Stimulated activated CD8-positive, alpha-beta memory T cell treated with anti-CD3 and anti-CD28 coated beads, Interleukin-7, amount 100 ng/mL, for 1 hour (primary cell): ENCODE measurements at places on chromosomes 5 and 9.

DNA sequence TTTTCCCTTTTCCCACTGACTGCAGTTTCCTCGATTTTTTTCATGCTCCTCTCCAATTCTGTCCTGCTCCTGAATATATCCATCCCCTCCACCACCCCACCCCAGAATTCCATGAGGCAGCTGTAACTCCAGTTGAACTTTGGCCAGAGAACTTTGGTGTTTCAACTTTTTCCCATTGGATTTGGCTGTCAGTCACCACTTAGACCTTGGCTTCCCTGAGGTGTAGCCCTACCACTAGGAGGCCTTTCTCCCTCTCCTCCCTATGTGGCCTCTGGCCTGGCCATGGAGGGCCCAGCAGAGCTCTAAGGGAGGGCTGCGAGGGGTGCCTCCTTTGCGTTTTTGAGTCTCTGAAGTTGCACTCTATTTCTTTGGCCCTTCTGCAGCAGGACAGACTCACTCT lies 261.3 kb downstream of the PIK3R1 start:
- no peak for DNase-seq

- no peak for DNase-seq
These were observed 21.7 kb upstream of the SPINK7 start for GRCh38 chr5:148290271-148291195.

DNA sequence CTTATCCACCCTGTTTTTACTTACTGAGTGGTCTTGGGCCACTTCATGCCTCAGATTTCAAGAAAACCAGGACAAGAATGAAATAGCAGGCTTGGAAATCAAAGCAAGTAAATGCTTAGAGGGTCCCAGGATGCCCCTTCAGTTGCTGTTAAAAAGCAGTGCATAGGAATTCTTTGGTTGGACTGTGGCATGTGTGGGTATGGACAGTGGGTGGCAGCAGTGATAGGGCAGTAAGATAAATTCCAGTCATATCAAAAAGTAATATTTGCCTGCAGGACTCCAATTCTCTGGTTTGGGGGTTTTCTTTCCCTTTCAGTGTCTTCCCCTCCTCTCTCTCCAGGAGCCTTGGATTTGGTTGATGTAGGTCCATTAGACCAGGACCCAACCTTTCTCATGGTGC lies 306.7 kb upstream of the CLINT1 start:
- DNase-seq: no peak

DNA sequence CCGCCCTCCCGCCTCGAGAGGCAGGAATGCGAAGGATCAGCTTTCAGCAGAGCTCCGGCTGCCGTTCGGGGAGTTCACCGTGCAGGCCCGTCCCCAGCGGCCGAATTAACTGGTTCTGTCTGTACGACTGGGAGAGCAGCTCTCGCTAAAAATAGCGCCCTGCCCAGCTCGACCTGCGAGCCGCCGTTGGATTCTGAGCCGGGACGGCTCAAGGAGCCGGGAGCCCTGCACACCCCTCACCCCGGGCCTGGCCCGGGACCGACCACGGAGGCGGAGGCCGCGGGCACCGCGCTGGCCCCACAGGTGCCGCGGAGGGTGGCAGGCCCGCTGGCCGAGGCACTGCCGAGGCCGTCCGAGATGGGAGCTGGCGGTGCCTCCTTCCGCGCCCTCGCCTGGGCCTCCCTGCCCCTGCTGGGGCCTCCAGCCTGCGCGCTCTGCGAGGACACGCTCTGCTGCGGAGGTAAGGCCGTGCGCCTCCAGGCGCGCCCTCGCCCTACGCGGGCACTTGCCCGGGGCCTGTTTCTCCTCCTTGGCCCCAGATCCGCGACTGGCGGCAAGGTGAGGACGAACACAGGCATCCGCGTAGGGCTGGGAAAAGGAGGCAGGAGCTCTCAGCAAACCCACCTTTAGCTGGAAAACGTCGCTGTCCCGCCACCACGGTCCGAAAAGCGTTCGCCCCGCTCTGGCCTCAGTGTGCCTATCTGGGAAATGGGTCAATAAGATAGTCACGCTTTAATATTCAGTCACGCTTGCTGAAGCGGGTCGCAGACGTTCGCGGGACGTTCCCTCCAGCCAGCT lies 53.1 kb upstream of the DAB2IP start:
- DNase-seq: no peak

DNA sequence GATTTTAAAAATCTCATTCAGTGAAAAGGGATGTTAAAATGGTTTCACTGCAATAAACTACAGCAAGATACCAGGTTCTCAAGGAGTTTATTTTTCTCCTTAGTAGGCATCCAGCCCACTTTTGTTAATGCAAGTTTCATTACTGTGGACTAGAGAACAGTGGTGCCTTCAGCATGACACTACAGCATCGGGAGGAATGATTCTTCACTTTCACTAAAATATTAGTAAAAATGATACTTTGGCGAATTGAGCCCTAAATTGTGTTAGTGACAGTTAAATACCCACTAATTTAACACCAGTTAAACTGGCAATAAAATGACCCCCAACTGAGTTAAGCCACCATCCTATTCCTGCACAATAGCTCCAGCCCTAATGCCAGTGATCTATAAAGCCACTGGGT lies 152.2 kb upstream of the MPDZ start:
- DNase-seq: no peak

DNA sequence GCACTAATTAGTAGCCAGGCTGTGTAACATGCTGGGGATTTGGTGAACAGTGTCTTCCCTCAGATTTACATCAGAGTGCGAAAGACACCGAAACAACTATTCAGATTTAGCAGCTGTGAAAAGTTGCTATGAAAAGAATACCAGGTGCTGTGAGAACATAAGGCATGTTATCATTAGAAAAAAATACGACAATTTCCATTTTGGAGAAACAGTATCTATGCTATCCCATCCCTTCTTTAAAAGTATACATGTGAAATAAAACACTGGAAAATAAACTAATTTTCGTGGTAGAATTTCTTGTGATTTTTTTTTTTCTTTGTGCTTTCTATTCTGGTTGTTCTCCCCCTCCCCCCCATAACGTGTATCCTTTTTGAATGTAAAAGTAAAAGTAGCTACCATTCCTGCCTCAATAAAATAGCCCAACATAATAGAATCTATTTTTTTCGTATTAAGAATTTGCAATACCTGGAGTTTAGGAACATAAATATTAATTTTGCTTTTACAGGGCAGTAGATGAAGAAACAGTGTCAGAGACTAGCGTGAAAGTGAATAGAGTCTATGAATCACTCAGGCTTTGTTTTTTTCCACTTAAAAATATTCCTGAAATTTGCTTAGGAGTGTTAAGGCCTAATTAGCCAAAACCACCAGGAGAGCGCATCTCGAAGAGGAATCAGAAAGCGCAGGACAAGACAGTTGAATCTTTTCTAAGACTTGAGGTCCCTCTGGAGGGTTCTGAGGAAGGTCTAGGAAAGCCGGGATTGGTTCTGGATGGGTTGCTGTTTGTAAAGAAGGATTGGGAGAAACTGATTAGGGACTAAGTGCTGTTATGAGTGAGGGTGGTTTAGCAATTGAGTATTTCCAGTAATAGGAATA lies 813 bp upstream of the SLU7 start:
- no peak for DNase-seq

GRCh38 chr5:16179936-16180788 lies 571 bp upstream of the MARCHF11 start:
- no peak for DNase-seq

DNA sequence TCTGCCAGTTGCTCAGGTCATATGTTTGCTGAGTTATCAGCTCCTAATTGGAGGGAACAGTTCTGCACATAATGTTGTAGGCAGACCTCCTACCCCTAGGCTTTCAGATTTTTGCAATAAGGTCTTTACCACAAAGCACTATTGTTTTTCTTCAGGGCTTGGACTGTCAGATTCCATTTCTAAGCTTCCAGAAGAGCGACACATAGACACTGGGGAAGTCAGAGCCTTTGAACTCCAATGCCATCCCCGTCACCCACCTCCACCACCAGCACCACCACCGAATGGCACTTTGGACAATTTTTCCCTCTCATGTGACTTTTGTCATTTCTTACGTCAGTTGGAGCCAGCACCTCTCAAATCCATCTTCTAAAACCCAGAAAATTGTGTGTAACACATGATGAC lies 28.3 kb upstream of the SPRY4 start:
- no peak for DNase-seq

- DNase-seq: no peak
These were observed 816.8 kb downstream of the MTRR start for GRCh38 chr5:8685704-8686103.

- DNase-seq: no peak
These were observed 167.6 kb upstream of the OTULINL start for GRCh38 chr5:14414007-14414406.

DNA sequence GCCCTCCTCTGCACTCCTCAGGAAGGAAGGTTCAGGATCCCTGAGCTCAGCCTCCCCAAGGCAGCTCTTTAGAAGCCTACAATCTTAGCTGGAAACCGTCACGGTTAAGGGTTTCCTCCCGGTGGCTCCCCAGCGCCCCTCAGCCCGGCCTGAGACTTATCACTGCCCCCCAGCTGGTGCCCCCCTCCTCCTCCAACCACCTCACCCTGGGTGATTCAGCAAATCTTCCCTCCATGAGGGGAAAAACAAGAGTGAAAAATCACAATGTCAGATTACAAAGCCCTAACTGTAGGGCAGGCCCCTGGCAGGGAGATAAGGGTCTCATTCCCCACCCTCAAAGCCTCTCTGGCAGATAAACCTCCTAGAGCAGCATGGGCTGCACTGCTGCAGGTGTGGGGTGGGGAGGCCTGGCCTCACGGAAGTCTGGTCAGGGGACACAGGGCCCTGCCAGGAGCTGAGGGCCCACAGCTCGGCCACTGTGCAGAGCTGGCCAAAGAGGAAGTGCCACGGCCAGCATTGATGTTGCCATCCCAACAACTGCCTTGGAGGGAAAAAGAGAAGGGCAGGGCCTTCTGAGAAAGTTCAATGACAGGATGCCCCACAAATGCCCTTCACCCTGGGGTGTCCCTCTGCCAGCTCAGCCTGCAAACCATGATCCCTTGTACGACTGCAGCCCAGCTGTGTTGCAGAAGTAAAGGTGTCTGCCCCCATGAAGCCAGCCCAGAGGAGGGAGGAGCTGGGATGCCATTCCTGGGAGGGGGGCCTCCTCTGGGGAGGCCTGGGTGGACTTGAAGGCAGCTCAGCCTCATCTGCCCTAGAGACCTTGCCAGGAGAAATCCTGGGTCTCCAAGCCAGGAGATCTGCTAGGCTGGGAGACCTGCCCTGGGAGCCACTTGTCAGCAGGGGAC lies 25.9 kb downstream of the GFI1B start:
- DNase-seq: no peak

DNA sequence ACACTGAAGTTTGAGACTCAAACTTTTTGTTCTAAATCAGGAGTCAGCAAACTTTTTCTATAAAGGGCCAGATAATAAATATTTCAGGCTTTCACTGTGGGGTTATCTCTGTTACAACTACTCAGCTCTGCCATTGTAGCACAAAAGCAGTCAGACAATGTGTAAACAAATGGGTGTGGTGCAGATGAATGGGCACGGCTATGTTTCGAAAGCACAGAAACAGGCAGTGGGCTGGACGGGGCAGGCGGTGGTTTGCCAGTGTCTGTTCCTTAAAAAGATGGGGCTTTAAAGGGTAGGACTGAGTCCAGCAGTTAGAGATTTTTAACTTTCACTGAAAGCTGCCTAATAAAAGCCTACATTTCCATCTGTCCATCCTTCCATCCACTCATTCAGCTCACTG lies 48.9 kb downstream of the PFDN1 start:
- DNase-seq: no peak

- no peak for DNase-seq
These were observed 1.7 kb upstream of the ARRDC3 start for GRCh38 chr5:91384671-91385430.

GRCh38 chr5:171367424-171368370 lies 20.0 kb upstream of the NPM1 start:
- no peak for DNase-seq

- DNase-seq: no peak
These were observed 6.0 kb downstream of the B4GALT1 start for GRCh38 chr9:33161011-33161588.

DNA sequence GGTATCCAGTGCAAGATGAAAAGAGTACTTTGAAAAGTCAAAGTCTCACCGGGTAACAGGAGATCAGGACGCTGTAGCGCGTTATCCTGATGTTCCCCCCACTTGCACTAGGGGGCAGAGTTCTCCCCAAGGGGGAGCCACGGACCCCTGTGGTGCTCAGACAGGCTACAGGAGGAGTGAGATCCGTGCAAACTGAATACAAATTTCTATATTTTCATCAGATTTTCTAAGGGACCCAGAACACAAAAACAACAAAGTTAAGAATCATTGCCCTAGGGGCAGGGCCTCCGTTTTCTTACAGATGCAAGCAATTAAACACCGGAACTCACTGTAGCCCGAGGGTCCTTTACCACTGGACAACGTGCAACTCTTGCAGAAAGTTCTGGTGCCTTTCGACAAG lies 2.0 kb downstream of the MYO10 start:
- no peak for DNase-seq

- no peak for DNase-seq
These were observed 2.6 kb downstream of the CLTB start for GRCh38 chr5:176413709-176414191.

DNA sequence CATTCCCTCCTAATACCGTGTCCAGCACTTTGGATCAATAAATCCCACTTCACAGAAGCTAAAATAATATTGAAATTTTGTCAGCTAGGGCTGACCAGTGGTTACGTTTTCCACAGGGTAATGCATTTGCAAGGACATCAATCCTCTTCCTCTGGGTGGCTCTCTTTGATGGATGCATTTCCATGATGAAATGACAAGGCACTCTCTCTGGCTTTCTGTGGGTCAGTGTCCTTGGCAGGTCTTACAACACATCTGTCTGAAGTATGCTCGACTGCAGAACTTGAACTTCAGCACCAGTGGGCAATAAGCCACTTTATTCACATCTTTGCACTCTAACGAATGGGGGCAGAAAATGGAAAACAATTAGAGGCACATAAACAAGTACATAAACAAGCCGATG lies 330.1 kb downstream of the ADAMTS6 start:
- no peak for DNase-seq

DNA sequence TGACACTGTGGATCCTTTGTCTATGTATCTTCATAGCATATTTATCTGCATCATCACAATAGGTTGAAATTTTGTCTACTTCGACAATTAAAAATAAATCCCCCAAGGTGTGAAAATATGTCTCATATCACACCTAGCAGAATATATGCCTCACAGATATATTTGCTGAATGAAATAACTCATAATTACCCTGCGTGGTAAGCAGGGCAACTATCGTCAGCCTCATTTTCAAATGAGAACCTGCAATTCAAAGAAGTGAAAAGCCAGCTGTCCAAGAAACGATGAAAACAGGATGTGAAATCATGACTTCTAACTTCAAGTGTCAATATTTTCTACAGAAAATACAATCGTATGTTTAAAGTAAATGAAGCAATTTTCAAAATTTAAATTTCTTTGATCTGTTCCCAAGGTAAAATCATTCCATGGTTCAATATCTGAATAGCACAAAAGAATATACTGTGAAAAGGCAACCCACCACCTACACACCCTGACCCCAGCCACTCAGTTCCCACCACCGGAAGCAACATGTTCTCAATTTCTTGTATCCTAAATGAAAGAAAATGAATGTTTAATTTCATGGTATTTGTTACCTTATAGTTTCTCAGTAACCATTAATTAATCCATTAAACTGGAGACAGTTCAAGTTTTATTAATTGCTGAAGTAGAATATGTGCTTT lies 57.1 kb downstream of the TBCA start:
- DNase-seq: no peak
